ENCODE measurements at places on chromosomes 11 and 22.

GRCh38 chr11:62001450-62002191, 34.2 kb upstream of the FTH1 start:
- DNase-seq = no peak

GRCh38 chr11:12901874-12902481, 107.1 kb upstream of the RASSF10 start:
- no peak for DNase-seq

- DNase-seq = no peak
Measured at GRCh38 chr11:78031629-78032028, 8.6 kb upstream of the KCTD14 start.

DNA sequence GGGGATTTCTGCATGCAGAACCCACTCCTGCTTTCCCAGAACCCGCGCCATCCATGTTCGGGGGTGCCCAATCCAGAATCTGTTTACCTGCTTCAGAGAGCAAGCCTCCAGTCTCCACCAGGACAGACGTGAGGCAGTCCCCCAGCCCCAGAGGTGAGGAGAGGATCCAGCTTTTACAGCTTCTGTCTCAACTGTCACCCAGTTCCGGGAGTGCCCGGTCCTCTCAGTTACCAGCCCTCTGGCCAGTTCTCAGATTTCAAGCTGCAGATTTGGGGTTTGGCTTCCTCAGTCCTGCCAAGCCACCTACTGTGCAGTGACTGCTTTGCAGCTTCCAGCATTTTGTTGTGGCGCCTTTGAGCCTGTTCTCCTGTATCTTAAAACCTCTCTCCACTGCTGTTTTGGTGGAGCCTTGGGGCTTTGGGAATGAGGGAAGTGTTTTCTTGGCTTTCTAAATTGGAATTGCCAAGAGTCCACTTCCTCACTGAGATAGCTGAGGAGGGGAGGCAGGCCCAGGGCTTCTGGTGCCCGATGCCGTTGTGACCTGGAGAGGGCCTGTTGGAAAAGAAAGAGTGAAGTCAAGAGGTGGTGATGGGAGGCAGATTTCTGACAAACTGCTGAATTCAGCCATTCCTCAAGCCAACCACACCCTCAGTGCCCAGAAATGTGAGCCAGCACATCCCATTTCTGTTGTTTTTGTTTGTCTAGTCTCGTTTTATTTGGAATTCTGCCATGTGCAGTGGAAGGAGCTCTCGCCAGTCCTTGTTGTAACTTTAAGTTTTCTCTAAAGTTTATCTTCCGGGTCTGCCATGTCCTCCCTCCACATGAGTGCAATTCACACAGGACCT, 513.4 kb downstream of the TBC1D22A start:
- no peak for DNase-seq

GRCh38 chr11:3138178-3139085, 26.7 kb downstream of the OSBPL5 start:
- DNase-seq = peak; percentile 38

DNA sequence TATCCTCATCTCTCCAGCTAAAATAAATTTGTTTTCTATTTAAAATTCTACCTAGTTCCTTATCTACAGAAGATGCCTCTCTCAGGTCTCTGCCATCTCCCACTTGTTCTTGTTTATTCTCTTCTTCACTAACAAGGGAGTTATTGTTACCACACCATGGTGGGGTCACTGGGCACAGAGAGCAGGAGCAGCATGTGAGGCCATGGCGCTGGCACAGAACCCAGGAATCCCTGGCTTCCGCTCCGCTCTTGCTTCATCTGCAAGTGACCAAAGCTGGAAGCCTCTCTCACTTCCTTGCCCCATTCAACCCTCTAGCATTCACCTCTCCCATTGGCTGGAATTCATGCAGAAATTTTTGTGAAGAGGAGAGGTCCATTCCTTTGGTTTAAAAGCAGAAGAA, 190.7 kb upstream of the NCAM1 start:
- no peak for DNase-seq

GRCh38 chr22:36199001-36199551, 2.5 kb downstream of the APOL4 start:
- DNase-seq = no peak

DNA sequence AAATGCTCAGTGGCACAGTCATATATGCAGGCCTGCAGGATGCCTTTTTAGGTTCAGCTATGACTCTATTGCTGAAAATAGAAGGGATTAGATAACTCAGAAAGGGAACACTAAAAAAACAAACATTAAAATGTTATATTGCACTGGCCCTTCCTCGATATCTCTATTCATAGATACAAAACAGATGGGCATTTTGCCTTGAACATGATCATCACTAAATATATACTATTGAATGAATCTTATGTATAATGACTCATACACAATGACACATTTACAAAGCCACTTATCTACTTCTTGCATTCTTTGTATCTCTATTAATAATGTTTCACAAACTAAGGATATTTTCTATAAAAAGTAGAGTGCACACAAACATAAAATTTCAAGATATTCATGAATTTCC, 2352.8 kb upstream of the RAG2 start:
- DNase-seq = no peak

GRCh38 chr11:130070846-130071200, 1.1 kb downstream of the APLP2 start:
- peak; percentile 69 for DNase-seq

DNA sequence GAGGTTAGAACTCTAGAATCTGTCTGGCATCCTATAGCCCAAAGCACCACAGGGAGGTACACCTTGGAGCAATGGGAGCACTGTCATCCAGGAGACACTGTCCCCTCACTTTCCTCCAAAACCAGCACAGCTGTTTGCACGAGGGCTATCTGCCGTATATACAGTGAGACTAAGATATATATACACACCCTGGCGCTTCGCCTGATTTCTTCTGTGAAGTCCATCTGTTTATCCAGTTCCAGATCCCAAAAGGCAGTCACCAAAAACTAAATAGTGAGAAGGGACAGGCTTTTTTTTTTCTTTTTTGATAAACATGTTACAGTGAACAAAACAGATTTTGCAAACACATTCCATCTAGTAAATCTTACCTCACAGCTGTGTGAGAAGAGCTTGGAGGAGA, 68.5 kb downstream of the ARFGAP2 start:
- no peak for DNase-seq

Data from neural progenitor cell (in vitro differentiated cells).